ENCODE measurements at places on chromosomes 12 and 14. TPM values are rescaled to one million over a fixed set of nuclear protein-coding genes. Genes with fewer than 3 reads are reported as not detected.
A peak's percentile ranks its signal among the peaks of the same experiment; 100 is the strongest.

DNA sequence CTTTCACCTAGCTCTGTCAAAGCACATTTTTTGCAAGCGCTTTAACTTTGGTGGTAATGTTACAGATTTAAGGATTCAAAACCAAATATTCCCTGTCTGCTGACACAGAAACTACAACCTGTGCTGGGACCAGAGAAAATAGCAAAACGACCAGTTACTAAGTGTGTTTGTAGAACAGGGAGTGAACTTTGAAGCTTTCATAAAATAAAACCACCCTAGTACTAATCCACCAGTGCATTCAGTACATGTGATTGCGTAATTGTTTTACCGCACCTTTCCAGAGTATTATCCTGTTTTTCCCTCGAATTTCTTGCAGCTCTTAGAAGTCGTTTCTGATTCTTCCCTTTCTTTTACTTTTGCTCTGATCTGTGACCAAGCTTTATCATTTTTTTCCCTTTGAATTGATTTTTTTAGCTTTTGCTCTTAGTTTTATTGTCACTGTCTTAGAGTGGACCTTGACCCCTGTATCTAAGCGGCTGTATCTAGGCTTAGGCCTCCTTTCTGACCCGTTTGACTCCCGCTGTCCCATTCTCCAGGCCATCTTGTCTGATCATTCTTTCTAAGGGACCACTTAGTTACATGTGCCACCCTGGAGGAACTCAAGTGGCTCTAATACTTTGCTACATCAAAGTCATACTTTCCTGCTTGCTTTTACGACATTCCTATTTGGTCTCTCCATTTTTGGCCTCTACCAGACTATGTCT is 429.4 kb downstream of the PCNX1 start:
- no peak for DNase-seq

The SPX gene
- 0.11 TPM for total RNA-seq

The FAM90A1 gene
- 0.16 TPM for total RNA-seq

GRCh38 chr12:124179936-124180607 is 114.8 kb upstream of the RFLNA start:
- DNase-seq = no peak

- no peak for DNase-seq
Measured at GRCh38 chr12:3055026-3055703, 22.0 kb upstream of the TSPAN9 start.

DNA sequence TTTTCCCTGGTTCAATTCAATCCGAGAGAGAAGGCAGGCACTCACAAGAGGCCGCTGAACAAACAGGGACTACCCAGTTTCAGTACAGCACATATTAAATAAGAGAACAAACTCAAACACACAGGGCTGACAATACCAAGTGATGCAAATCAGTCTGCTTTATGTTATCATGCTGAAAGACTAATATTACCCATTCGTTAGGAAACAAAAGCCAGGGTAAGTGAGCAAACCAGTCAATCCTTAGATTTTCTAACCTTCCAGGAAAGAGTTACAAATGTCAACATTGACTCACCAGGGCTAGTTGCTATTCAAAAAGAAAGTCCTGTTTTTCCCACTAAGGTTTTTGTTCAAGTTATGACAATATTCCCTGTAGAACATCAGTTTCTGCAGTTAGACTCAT is 246.2 kb downstream of the C12orf42 start:
- no peak for DNase-seq

- DNase-seq = peak; percentile 85
Measured at GRCh38 chr12:113462117-113462774, 9.4 kb downstream of the LHX5 start.

GRCh38 chr12:51028126-51028812 is 2.1 kb upstream of the SLC11A2 start:
- peak; percentile 58 for DNase-seq

- DNase-seq = no peak
Measured at GRCh38 chr12:52045794-52046199, 5.4 kb upstream of the NR4A1 start.

DNA sequence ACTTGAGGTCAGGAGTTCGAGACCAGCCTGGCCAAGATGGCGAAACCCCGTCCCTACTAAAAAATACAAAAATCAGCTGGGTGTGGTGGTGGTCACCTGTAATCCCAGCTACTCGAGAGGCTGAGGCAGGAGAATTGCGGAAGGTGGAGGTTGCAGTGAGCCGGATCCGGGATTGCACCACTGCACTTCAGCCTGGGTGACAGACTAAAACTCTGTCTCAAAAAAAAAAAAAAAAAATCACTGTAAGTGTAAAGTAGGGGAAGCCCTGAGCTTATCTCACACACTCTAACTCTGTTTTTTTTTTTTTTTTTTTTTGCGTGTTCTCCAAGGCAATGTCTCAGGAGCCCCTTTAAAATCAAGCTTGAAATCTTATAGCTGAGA is 421 bp upstream of the RBMS2 start:
- no peak for DNase-seq

The TMCC3 gene
- not detected for total RNA-seq

The TAS2R31 gene
- total RNA-seq = 1.0 TPM

All from K562 (cell line).